ENCODE measurements at places on chromosomes 7 and 10.

DNA sequence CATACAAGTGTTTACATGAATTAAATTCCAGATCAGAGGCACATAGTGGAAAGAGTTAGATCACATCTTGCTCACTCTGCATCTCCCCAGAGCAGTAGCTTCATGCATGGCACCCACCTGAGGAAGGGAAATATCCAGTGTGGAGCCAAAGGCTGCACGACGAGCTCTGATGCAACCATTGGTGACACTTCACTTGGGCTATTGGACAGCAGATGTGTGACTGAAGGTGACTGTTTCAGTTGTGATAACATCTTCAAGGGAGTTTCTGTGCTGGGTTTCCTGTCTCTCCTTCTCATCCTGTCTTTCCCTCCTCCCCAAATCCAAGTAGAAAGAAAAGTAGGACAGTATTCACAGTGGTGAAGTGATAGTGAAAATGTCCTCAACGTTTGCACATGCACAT is 115.0 kb downstream of the TAF3 start:
- no peak for DNase-seq

DNA sequence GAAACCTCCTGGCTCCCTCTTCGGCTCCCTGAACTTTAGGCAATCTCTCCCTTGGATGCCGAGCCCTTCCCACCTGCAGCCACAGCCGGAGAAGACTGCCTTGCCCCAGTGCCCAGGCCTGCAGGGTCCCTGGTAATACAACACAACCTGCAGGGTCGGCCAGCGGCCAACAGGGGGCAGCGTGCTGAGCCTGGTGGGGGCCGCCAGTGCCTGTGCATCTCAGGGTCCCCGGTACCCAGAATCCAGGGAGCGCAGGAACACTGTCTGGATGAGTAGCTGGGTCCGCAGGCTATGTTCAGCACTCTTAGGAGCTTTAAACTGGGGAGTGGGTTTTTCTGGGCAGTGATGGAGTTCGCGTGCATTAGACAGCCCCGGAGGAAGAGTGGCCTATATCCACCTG is 17.5 kb upstream of the C10orf71 start:
- DNase-seq = no peak

GRCh38 chr7:130398526-130399090 is 18.3 kb downstream of the CPA1 start:
- no peak for DNase-seq

DNA sequence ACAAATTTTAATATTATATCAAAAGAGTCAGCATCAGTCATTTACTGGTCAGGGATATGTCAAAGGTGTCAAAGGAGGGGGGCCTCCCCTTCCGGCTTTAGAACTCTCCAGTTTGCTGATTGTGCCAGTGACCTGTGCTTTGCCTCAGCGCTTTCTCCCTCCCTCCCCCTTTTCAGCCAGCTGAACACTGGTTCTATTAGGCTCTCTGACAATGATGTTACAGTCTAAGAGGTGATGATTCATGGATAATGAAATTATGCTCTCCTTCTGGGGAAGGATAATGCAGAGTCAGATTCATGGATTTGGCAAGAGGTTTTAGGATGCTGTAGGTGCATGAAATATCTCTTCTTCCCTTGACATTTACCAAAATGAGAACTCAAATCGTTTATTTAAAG is 6.1 kb downstream of the LRRTM3 start:
- DNase-seq = no peak

- DNase-seq = peak; percentile 48
These were observed 94.0 kb downstream of the GRK5 start for GRCh38 chr10:119301397-119301796.

DNA sequence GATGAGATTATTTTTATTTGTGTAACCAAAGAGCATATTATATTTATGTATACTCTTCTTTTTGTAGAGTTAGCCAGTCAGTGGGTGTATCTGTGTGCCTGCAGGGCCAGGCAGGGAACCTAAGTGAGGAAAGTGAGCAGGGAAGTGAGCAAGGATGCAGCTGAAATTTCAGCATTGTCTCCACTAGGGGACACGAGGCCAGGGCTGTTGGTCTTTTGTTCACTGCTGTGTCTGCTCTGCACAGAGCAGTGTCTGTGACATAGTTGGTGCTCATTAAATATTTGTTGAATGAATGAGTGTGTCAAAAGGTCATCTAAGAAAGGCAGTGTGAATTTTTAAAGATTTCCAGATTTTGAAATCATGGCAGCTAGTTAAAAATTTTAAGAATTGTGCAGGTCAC is 51.8 kb downstream of the SUGCT start:
- no peak for DNase-seq

DNA sequence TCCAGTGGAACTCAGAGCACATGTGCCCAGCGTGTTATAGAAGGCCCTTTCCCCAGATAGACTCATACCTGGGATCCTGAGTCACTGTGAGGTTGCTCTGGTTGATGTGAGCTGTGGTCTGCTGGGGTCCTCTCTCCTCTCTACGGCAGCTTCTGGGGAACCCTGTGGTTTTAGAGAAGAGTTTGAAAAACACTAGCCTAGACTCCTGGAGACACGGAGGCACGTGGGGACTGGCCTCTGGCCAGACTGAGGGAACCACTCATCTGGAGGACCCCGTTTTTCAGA is 10.3 kb downstream of the ZNF775 start:
- no peak for DNase-seq
